ENCODE measurements at places on chromosomes 11 and 22.

GRCh38 chr11:65411681-65412070, 10.9 kb upstream of the NEAT1 start:
- DNase-seq, result no peak

GRCh38 chr22:48749555-48750227, 1078.0 kb downstream of the BRD1 start:
- DNase-seq, result no peak

DNA sequence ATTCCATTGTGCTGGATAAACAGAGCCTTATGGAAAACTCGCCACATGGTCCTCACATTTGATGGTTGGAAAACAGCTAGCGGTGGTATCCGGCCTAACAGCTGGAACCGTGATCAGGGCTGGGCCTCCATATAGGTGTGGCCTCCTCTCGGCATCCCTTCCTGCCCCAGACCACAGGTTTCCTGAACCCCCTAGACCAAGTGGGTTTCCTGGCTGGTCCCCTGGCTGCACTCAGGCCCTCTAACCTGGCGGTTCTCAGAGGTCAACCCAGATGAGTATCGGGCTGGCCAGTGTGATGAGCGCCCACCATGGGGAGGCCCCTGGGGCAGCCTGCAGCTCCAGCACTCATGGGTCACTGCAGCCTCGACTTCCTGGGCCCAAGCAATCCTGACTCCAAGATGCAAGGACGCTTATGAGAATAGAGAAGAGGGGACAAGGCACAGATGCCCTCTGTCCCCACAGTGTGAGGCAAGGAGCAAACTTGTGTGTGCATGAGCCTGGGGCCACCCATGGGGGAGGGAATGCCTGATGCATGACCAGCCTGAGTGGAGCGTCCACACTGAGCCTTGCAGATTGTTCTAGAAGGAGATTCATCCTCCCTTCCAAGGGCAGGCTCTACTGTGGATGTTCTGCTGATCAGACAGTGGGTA, 53.4 kb upstream of the WNT7B start:
- no peak for DNase-seq

DNA sequence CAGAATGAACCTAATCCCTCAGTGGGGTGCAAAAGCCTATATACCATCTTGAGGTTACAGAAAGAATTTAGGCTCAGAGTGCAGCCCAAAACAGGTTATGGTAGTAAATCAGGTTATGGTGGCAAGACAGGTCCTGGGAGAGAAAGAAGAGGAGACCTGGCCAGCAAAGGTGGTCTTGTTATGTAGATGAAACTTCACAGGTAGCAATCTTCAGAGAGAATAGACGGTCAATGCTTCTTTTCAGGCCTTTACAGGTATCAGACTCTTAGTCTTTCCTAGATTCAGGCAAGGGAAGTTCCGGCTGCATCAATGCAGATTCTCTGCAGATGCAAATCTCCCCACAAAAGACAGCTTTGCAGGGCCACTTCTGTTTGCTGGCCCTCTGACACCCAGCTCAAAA, 45.8 kb upstream of the SORL1 start:
- no peak for DNase-seq

DNA sequence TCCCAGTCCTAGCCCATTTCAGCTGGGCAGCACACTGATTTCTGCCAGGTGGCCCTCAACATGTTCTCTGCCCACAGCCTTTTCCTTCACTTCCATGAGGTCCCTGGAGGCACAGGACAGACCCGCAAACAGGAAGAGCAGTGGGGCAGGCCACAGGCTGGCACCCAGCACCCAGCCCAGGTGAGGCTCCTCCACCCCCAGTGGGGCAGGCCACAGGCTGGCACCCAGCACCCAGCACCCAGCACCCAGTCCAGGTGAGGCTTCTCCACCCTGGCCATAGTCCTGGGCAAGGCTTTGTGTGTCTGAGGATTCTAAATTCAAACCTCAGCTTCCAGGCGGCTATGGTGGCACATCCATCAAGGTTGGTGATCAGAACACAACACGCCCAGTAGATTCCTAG, 1413.0 kb downstream of the BRD1 start:
- no peak for DNase-seq

GRCh38 chr11:62553839-62554361, 7.3 kb upstream of the AHNAK start:
- DNase-seq, result no peak

DNA sequence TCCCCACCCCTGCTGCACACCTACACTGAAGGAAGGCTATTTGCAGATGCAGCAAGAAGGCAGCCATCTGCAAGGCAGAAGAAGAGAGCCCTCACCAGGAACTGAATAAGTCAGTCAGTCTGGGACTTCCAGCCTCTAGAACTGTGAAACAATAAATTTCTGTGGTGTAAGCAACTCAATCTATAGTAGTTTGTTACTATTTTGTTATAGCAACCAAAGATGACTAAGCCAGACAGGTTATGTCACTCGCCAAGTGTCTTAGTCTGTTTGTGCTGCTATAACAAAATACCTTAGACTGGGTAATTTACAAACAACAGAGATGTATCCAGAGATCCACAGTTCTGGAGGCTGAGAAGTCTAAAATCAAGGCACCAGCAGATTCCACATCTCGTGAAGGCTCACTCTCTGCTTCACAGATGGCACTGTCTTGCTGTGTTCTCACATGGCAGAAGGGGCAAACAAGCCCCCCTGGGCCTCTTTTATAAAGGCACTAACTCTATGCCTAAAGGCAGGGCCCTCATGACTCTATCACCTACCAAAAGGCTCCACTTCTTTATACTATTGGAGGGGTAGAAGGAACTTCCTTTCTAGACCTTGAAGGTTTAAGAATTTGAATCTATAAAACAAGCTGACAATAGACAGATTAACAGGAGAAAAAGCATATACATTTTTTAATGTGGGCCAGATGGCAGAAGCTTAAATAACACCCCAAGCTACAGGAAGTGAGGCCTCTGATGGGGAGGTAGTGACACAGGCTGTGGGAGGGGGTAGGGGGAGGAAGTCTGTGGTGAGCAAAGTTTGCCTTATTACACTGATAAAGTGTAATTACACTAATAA, 12.3 kb downstream of the APOL6 start:
- DNase-seq, result peak; percentile 65

DNA sequence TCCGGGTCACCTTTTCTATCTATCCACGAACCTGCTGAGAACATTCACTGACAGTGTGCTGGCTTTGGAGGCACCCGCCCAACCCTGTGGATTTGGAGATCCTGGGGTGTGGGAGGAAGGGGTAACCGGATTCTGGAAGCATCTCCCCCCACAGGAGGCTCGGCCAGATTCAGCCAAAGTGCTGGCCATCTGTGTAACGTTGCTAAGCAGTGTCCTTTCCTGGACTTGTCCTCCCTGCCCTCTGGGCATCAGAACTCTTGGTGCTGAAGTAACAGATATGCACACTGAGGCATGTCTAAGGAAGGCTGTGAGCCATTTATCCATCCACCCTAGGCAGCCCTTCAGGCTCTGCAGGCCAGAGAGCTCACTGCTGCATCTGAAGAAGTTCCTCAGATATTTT, 85.7 kb downstream of the SNX19 start:
- no peak for DNase-seq

DNA sequence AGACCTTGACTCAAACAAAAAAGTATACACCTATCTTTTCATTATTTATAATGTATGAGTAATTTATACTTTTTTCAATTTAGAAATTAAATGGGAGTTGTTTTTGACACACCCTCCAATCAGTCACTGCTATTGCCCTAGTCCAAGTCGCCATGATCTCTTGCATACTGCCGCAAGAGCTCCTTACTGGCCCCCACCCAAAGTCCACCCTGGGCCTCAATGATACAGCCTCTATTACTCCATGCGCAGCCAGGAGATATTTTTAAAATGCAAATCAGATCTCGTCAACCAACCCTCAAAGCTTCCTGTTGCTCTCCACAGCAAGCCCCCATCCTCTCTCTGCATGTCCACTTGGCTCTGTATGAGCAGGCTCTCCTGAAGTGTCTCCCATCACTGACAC, 12.8 kb upstream of the LMO1 start:
- no peak for DNase-seq

DNA sequence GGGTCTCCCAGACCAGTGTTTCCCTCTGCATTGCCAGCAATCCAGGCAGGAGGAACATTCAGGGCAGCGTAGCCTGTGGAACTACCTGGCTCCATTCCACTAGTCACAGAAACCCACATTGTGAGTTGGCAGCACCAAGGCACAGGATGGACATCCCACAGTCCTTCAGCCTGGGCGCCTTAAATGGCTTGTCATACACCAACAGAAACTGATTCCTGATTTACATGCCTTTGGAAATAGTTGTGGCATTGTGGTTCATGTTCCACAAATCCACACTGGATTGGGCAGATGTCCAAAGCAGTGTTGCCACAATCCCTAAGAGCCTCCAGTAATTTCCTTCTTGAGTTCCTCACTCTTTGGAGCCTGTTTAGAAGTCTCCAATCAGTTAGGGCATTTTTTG, 225.6 kb downstream of the BLID start:
- DNase-seq, result no peak

GRCh38 chr11:76231121-76231738, 24.9 kb upstream of the WNT11 start:
- DNase-seq, result no peak

DNA sequence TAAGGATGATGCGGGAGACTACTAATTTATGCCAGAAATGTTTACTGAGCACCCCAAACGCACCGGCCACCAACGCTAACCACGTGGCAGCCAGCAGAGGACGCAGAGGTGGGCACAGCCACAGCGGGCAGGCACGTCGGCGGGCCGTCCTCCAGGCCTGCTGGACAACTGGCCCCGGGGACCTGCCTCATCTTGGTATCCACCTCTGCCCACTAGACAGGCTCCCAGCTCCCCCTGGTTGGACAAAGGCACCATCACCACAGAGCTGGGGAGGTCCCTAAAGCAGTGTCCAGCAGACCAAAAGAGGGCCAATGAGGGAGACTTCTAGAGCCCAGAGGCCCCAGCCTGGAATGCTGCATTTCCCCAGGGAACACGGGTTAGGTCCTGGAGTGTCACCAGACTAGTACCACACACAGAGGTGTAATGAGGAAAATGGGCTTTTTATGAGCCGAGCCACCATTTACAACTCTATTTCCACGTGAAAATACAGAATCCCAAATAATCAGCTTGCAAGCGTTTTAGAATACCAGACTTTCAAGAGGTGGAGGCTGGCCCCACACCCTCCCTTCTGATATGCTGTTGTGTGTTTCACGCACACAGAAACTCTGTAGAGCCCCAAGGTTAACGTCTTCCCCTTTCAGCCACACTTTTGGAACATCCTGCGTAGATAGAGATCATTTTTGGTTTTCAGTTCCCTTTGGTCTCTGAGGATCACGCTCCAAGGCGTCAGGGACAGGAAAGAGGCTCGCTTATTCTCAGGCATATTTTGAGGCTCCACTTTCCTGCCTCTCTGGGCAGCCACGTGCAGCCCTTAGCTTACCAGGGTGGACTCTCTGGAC, 23.7 kb upstream of the BID start:
- DNase-seq, result no peak

GRCh38 chr11:18692941-18693760, 5.4 kb upstream of the TMEM86A start:
- no peak for DNase-seq

DNA sequence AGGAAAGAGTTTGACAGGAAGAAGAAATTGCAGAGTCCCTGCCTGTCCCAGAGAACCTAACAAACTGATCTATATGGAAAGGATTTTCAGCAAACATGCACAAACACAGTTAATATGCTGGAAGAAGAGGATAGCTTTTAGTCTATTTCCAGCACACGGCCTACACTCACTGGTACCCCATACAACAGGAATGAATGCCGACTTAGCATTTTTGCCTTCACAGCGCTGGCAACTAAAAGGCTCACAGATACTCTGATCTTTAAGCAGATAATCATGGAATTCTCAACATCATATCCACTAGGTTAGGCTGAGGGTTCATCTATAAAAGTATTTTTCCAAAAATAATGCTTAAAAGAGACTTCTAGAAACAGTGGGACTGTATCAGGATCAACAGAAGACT, 9.8 kb upstream of the TUBA8 start:
- DNase-seq, result no peak

DNA sequence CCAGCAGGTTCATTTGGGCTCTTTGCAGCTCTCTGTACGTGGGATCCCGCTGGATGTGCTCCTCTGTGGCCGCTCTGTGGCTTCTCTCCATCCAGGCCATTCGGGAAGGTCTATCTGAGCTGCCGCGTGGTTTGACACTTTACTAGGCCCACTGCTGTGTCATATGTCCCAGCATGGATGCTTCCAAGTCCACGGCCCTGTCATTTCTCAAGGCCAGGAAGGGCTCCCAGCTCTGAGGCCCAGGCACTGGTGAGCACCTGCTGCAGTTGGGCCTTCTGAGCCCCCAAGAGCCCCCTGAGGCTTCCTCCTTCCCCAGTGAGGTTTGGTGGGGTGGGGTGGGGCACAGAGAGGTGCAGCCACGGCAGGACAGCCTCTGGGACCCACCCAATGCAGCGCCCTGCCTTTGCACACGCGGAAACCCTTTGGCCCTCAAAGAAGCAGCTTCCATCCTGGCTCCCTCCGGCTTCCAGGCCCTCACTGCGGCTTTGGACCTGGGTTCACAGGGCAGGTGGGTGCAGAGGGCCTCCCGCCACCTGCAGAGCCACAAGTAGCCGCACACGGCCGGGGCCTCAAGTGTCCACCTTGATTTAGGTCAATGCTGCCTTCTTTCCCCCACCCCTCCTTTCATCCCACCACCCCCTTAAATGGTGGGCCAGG, 44.5 kb upstream of the FGF3 start:
- no peak for DNase-seq

DNA sequence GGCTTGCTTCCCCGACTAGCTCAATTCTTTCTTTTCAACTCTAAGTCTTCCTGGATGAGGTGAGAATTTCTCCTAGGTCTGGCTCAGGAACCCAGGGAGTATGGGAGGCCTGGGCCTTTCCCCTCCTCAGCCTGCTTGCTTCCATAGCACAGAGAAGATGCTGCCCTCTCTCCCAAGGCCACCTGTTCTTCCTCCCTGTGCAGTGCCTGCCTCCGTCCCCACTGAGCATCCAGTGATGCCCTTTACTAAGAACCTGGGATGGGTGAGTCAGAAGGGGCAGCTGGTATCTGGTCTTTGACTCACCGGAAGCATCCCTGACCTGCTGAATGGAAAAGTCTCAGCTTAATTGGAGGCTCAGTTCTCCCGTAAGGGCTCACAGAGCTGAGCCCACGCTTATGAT, 607.9 kb downstream of the BUD13 start:
- no peak for DNase-seq

- no peak for DNase-seq
Measured at GRCh38 chr11:97965849-97966646, 1054.7 kb upstream of the CNTN5 start.

DNA sequence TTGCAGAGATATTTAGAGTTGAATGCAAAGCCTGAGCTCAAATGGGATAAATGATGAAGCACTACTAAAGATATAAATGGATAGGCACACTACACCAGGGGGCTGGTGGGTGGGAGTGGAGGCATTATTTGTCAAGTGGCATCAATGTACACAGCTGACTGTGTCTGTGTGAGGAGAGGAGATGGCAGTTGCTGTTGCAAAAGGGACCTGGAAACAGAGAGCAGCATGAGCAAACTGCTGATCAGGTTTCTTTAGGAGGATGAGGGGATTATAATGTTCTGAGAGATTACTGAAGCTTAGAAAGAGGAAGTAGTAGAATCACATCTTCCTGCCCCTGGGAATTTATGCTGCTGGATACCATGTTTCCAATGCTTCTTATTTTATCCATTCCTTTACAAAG, 39.4 kb upstream of the LIN7C start:
- no peak for DNase-seq

Data from activated gamma-delta T cell treated with Interleukin-2 at 50 U/mL for 16 hours (primary cell).